ENCODE measurements at places on chromosomes 5 and 9.

DNA sequence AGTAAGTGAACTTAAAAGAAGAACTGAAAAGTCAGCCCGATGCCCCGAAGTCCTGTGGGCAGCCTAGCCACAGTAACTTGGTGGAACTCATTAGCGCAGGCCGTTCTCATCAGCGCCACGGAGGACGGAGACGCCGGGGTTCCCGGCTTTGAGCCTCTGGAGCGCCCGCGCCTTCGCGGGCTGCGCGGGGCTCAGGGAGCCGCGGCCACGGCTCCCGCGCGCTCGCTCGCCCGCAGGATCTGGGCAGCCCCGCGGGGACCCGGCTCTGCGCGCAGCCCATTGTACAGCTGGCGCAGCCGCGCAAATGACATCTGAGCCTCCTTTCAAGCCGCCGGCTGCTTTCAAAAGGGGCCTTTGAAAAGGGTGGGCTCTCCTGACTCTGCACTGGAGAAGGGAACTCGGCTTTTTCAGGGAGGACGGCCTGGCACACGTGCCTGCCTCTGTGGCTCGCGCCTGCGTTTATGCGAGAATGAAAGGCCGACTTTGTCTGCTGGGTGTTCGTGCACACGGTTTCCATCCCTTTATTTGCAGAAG lies 40.7 kb downstream of the TLR4 start:
- DNase-seq: no peak

- peak; percentile 29 for DNase-seq
These were observed 35.9 kb downstream of the SAXO1 start for GRCh38 chr9:18997151-18997550.

DNA sequence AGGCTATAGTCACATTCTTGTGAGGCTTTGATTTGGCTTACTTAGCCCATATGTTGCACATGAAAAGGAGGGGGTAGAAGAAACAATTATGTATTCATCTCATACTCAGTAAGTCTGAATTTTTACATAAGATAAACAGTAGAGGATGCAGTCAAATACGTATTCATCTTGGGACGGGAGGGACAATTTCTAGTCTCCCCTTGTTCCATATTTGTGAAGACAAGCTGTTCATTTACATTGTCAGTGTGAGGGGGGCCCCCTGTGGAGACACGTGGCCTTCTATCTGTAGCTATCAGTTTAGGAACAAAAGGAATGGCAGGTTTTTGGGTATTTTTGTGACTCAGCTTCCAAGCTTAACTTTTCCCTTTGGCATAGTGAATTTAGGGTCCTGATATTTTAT lies 49.2 kb upstream of the PPP1R2B start:
- DNase-seq: no peak

DNA sequence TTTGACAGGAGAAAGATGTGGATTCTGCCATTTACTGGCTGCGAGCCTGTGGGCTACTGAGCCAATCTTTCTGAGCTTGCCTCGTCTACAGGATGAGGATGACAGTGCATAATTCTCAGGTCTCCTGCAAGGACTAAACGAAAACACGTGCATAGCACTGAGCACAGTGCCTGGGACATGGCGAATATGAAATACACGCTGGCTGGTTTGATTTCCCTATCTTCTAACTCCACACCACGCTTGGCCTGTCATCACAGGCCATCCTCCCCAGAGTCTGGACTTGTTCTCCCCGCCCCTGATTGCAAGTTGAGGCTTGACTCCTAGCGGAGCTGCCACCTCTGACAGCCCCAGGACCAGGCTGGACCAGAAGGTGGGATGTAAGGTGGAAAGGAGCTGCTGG lies 37.9 kb downstream of the ARPC5L start:
- DNase-seq: peak; percentile 84

GRCh38 chr5:12691330-12691729 lies 787.1 kb upstream of the CTNND2 start:
- peak; percentile 37 for DNase-seq

DNA sequence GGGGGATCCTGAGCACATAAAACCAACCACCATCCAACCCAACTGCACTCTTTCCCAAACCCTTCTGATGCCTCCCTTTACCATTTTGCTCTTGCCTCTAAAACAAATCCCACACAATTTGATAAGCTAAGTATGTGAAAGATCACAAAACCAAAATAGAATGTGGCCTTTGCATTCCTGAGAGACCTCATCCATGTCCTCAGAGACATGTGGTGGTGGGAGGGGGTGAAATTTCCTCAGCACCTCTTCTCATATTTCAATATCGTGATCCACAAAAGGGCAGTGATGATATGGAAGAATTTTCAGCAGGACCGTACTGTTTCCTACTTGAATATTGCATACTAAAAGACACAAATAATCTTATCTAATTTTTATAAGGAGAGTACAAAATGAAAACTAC lies 423.3 kb downstream of the TLE1 start:
- no peak for DNase-seq

DNA sequence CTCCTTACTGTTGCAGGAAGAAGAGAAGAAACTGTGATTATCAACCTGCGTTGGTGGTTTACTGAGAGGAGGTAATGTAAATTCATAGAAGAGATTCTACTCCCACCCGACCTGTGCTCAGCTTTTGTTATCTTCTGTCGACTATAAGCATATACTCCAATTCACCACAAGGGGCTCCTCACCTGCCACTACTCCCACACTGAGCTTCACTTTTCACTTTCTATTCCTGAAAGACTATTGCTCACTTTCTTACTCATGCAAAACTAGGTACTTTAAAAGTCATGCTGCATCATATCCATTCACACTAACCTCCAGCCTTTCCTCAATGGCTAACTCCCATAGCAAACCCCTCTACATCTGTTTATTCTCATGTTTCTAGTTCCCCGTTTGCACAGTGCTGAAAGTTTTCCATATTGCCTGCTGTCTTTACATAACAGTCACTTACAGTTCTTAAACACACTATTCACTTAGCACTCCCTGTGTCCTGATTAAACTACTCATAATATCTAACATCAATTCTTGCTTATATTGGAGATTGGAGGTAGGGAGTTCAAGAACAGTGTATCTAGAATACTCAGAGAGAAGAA lies 1062.6 kb downstream of the NR2F1-AS1 start:
- peak; percentile 79 for DNase-seq

DNA sequence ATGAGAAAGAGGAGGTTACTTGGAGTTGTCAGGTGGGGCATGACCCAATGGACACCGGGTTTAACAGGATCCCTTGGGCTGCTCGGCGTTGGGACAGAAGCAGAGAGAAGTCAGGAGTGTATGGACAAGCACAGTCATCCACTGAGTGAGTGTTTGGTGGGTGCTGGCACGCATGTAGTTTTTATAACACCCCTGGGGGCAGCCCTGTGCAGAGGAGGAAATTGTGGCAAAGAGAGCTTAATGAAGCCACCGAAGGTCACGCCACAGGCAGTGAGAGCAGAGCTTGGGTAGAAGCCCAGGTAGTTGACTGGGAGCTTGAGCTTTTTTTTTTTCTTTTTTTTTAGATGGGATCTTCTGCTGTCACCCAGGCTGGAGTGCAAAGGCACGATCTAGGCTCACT lies 43.2 kb upstream of the IER5L start:
- DNase-seq: no peak

- no peak for DNase-seq
These were observed 20.2 kb upstream of the GLIS3 start for GRCh38 chr9:4320021-4320420.

GRCh38 chr9:123281659-123282350 lies 13.4 kb upstream of the STRBP start:
- DNase-seq: no peak

DNA sequence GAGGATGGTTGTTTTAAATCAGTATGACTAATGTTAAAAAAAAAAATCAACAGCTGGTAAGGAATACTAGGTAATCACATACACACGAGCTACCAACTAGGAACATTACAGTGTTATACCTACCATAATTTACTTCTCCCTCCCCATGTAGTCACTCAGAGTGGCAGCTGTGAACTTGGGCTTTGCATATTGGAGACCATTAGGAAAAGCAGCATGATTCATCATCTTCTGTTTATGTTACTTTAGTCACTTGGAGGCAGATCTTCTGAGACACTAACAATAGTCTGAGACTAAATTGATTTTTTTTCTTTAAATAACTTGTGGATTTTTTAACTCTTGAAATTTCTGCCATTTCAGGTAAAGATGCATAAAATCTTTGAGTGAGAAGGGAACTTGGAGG lies 141.5 kb upstream of the NR4A3 start:
- peak; percentile 36 for DNase-seq

DNA sequence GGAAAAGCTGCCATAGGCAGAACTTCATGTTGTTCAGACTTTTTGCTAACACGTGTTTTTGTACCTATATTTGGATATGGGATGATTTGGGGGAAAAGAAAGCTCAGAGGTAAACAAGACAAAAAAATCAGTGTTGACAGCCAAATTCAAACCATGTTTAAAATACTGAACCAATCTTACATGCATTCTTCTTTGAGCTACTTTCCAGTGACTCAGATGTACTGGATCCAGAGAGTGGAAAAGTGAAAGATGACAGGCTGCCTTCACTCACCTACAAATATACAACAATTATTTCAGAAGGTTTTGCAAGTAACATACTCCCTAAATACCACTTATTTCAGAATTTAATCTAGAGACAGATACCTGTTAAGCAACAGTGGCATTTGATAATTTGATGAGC lies 165.7 kb downstream of the MPDZ start:
- DNase-seq: peak; percentile 36

DNA sequence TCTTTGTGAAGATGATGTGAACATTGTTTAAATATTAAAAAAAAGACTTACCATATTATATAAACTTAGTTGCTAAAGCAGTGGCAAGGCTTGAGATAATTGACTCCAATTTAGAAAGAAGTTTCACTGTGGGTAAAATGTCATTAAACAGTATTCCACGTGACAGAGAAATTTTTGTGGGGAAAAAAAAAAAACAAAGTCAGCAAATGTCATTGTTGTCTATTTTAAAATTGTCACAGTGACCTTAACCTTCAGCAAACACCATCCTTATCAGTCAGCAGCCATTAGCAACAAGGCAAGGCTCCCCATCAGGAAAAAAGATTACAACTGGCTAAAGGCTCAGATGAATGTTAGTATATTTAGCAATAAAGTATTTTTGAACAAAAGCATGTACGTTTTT lies 99.3 kb upstream of the CDH18 start:
- DNase-seq: no peak

DNA sequence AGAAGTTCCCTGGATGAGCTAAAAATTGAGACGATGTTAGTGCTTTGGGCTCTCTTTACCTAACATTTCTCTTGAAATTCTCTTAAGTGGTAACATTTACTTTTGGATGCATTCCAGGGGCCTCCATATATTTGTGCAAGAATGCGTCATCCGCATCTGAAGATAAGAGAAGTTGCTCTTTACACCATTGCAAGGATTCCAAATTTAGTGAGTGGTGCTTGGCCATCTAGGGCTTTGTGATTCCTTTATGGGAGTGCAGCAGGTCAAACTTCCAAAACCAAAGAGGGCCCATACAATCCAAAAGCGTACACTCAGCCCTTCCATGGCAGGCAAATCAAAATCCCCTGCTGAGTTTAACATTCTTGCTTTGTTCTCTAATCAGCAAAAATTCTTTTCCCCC lies 102.0 kb upstream of the DMAC1 start:
- DNase-seq: no peak

DNA sequence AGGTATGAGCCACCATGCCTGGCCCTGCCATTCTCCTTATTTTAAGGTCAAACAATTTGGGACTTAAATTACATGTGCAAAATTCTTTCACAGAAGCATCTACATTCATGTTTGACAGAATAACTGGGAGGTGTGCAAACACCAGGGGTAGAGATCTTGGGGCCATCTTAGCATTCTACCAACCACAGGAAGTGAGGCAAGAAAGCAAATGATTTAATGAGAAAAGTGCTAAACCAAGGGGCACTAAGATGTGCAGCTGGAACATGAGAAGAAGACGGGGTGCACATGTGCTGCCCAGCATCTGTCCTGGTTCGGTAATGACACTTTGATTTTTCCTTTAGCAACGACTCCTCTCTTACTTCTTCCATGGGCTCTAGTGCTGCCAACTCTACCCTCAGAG lies 1.2 kb upstream of the F12 start:
- no peak for DNase-seq

GRCh38 chr9:93043122-93043521 lies 15.4 kb upstream of the SUSD3 start:
- no peak for DNase-seq

DNA sequence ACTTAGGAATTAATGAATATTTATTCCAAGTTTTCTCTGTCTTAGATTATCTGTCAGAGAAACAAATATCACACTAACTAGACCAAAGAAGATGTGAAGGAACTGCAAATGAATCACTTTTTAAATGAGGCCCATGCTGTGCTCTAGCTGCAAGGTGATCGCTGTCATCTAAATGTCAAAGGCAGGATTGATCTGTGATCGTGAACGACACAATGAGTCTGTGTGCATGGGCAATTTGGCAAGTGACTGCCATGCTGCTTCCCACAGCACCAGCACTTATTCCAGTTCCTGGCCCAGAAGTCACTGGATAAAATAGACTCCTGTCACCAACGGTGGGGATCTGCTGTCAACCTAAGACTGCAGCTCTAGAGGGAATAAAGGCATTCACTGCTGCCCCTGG lies 141.2 kb downstream of the TRIM36 start:
- DNase-seq: no peak

- no peak for DNase-seq
These were observed 486.6 kb downstream of the ARHGEF28 start for GRCh38 chr5:74112372-74113195.
